ENCODE measurements at places on chromosomes 11 and 22.

DNA sequence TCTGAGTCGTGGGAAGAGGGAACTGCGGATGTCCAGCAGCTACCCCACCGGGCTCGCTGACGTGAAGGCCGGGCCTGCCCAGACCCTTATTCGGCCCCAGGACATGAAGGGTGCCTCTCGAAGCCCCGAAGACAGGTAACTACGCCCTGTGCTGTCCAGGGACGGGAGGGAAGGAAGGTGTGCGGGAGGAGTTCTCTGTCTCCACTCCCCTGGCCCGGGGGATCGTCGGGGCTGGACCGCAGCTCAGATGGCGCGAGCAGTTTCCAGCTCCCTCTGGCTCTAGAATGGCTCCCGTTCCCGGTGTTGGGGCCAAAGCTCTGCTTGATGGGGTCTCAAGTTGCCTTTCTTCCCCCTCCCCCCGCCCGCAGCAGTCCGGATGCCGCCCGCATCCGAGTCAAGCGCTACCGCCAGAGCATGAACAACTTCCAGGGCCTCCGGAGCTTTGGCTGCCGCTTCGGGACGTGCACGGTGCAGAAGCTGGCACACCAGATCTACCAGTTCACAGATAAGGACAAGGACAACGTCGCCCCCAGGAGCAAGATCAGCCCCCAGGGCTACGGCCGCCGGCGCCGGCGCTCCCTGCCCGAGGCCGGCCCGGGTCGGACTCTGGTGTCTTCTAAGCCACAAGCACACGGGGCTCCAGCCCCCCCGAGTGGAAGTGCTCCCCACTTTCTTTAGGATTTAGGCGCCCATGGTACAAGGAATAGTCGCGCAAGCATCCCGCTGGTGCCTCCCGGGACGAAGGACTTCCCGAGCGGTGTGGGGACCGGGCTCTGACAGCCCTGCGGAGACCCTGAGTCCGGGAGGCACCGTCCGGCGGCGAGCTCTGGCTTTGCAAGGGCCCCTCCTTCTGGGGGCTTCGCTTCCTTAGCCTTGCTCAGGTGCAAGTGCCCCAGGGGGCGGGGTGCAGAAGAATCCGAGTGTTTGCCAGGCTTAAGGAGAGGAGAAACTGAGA is 1.4 kb downstream of the ADM start:
- no peak for DNase-seq

DNA sequence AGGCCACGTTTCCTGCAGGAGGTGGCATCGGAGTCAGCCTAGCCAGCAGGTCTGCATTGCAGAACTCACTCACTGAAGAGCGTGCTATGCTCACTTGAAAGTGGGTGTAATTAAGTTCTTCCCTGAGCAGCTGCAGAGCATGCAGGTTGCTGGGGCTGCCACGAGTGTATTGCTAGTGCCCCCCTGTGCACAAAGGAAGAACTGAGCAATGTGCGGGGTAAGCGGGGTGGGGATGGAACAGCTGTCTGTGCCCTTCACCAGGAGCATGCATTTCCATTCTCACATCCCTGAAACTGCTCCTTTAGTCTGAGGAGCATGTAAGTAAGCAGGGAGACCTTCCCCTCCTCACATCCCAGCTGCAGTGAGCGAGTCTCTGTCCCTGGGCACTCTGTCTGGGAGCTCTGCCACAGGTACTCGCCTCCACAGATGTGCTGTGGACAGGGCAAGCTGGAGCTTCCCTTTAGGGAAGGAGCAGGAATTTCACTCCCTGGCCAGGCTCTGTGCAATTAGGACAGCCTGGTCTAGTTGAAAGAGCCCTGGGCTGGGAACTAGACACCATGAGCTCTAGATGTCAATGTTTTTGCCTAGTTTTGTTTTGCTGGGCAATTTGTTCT is 1031.8 kb downstream of the NTM start:
- DNase-seq = no peak

DNA sequence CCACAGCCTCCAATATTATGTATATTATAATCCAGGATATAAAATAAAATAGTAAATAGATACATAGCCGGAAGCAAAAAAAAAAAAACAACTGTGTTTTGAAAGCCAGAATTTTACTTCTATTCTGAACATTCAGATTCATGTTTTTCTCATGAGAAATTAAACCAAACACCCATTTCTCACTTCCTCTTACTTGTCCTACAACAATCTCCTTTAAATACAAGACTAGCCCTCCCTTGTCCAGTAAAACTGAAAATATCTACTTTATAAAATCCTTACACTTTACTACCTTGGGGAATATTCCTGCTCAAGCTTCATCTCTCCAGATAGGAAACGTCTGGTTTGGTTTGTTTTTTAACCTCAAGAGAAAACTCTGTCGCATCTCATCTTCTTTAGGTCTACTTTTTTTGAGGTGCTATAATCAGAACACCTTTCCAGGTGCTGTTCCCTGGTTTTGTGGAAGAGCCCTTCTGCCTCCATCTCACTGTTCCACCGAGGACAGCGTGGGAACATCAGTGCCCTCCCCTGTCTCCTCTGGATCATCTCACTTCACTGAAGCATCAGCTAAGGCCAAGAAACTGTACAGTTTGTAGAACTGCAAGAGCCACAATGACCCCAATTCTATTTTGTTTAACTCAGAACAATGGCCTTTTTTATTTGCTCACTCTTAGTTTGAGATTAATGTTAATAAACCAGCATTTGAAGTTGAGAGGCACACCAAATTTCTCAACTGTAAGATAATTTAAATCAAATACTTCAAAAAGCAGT is 82.0 kb upstream of the ARHGAP32 start:
- DNase-seq = no peak

DNA sequence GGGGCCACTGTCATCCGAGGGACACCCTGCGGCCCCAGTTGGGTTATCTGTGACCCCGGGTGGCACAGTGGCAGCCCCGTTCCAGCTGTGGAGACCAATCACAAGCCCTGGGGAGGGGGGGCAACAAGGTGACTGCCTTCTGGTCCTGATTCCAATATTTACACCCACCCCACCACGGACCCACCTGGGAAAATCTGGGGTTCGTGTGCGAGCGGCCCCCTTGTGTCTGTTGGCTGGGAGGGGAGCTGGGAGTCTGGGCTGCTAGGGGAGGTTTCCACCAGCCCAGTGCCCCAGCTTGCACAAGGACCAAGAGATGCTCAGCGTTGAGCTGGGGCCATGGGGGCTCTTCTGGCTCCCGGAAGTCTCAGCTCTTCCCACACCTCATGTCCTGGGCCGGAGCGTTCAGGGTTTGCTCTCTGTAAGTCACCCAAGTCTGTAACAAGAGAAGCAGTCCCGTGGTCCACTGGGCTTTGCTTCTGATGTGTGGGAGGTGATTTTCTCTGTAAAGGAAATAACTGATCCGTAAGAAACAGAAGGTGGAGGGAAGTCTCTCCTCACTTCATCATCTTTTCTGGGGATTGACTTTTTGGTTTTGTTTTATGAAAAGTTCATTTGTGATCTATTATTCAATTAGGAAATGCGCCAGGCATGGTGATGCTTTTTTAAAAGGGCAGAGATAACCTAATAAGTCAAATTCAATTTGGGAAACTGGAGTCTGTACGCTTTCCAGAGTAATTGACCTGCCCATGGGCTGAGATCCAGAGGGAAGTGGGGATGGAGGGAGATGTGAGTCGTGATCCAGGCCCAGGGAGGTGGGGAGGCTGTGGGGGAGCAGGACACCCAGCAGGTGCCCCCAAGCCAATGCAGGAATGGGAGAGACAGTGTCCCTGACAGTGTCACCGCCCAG is 22.4 kb upstream of the GAL start:
- DNase-seq = no peak

GRCh38 chr22:37777122-37777687 is 30.5 kb upstream of the GCAT start:
- DNase-seq = no peak

- no peak for DNase-seq
These were observed 166.8 kb upstream of the NCAM1 start for GRCh38 chr11:112794331-112794846.

- DNase-seq = no peak
These were observed 22.4 kb upstream of the LRRC10B start for GRCh38 chr11:61486011-61486620.
